ENCODE measurements at places on chromosomes 16 and 17. TPM values are rescaled to one million over a fixed set of nuclear protein-coding genes. Genes with fewer than 3 reads are reported as not detected.

SNX20 gene
- polyA plus RNA-seq, result not detected

VAT1L gene
- 52.5 TPM for polyA plus RNA-seq

HS3ST3B1 gene
- 0.67 TPM for polyA plus RNA-seq

ZG16 gene
- polyA plus RNA-seq, result not detected

LGALS9 gene
- 0.37 TPM for polyA plus RNA-seq

NEUROD2 gene
- polyA plus RNA-seq, result not detected

CSHL1 gene
- not detected for polyA plus RNA-seq

GRCh38 chr17:6028294-6028693 lies 41.9 kb upstream of the WSCD1 start:
- H3K27ac ChIP-seq, result no peak overlapping the region
- no peaks in the 10 kb centered on the region for H3K4me1 ChIP-seq
- H3K27me3 ChIP-seq, result peaks cover 12% of the 10 kb centered on the region
- DNase-seq, result no peak
- no peaks in the 10 kb centered on the region for H3K36me3 ChIP-seq
- no peak overlapping the region for H3K4me3 ChIP-seq

- H3K4me3 ChIP-seq, result no peak overlapping the region
- H3K4me1 ChIP-seq, result peaks cover 5% of the 10 kb centered on the region
- DNase-seq, result peak; percentile 13
- H3K36me3 ChIP-seq, result no peaks in the 10 kb centered on the region
- H3K27me3 ChIP-seq, result no peaks in the 10 kb centered on the region
Observed at GRCh38 chr17:55056526-55056925, 88.0 kb downstream of the STXBP4 start.

GRCh38 chr17:49922095-49922494 lies 46.9 kb upstream of the DLX4 start:
- DNase-seq, result no peak
- H3K4me3 ChIP-seq, result no peak overlapping the region
- peaks cover 81% of the 10 kb centered on the region for H3K27me3 ChIP-seq
- no peaks in the 10 kb centered on the region for H3K4me1 ChIP-seq

DNA sequence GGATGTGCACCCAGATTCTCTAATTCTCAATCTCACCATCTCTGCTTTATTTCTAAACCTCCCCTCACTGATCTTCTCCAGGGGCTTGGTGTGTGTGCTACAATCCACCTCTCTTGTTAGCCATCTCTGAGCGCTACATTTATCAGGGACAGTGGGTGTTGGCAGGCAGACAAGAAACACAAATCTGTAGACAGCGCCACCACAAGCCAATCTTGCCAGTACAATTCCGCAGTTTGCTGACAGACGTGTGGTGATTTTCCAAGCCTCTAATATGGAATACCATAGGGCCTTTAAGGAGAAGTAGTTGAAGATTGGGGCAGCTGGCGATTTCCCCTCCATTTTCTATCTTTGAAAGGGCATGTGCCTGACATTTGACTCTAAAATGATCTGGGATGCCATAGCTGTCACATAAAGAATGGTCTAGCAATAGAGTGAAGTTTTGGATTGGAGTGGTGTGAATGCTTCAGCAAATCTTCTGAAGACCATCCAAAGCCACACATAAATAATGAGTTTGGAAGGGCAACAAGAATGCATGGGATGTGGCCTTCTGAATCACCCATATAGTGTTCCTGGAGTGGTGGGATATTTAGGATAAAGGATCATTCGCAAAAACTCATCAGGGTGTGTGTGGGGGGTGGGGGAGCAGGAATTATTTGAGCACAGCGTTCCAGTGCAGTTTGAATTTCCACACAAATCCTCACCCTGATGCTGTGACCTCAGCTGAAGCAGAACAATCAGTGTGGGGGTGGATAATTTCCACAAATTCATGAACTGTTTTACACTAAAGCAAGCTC lies 12.0 kb upstream of the ANKFN1 start:
- no peaks in the 10 kb centered on the region for H3K36me3 ChIP-seq
- H3K4me3 ChIP-seq, result no peak overlapping the region
- H3K27ac ChIP-seq, result no peak overlapping the region
- DNase-seq, result no peak

GRCh38 chr17:45355087-45355486 lies 38.3 kb upstream of the MAP3K14 start:
- H3K27ac ChIP-seq, result no peak overlapping the region
- no peaks in the 10 kb centered on the region for H3K27me3 ChIP-seq
- no peak overlapping the region for H3K4me3 ChIP-seq
- no peaks in the 10 kb centered on the region for H3K4me1 ChIP-seq

- no peak overlapping the region for H3K27ac ChIP-seq
- peaks cover 6% of the 10 kb centered on the region for H3K4me1 ChIP-seq
- DNase-seq, result no peak
- H3K36me3 ChIP-seq, result no peaks in the 10 kb centered on the region
- no peak overlapping the region for H3K4me3 ChIP-seq
Observed at GRCh38 chr16:4011225-4011939, 104.9 kb downstream of the ADCY9 start.

GRCh38 chr17:76485569-76485968 lies 15.7 kb downstream of the RHBDF2 start:
- H3K36me3 ChIP-seq, result no peaks in the 10 kb centered on the region
- DNase-seq, result no peak
- H3K4me1 ChIP-seq, result no peaks in the 10 kb centered on the region
- H3K27me3 ChIP-seq, result no peaks in the 10 kb centered on the region

- DNase-seq, result no peak
- H3K27ac ChIP-seq, result no peak overlapping the region
- no peaks in the 10 kb centered on the region for H3K4me1 ChIP-seq
- no peak overlapping the region for H3K4me3 ChIP-seq
Observed at GRCh38 chr17:55168958-55169687, 95.6 kb upstream of the HLF start.

GRCh38 chr17:7328840-7329373 lies at the start of gene NEURL4:
NEURL4 (minus strand) TSS chr17:7329335; CDS start chr17:7329312, 23 bp downstream.
- H3K27me3 ChIP-seq, result no peaks in the 10 kb centered on the region
- peaks cover 2% of the 10 kb centered on the region for H3K36me3 ChIP-seq

- H3K4me1 ChIP-seq, result peaks cover under 1% of the 10 kb centered on the region
- DNase-seq, result no peak
- no peaks in the 10 kb centered on the region for H3K36me3 ChIP-seq
- no peak overlapping the region for H3K4me3 ChIP-seq
Observed at GRCh38 chr17:30112794-30113193, 3.8 kb upstream of the NSRP1 start.

All from SK-N-SH (cell line).